Foreskin keratinocyte (primary cell): ENCODE measurements at places on chromosomes 1 and 21. TPM values are rescaled to one million over a fixed set of nuclear protein-coding genes. Genes with fewer than 3 reads are reported as not detected.

Gene HENMT1
- polyA plus RNA-seq, result 1.7 and 1.9 TPM in 2 replicates

- no peak for DNase-seq
Measured at GRCh38 chr1:100482167-100482566, 55.8 kb upstream of the GPR88 start.

DNA sequence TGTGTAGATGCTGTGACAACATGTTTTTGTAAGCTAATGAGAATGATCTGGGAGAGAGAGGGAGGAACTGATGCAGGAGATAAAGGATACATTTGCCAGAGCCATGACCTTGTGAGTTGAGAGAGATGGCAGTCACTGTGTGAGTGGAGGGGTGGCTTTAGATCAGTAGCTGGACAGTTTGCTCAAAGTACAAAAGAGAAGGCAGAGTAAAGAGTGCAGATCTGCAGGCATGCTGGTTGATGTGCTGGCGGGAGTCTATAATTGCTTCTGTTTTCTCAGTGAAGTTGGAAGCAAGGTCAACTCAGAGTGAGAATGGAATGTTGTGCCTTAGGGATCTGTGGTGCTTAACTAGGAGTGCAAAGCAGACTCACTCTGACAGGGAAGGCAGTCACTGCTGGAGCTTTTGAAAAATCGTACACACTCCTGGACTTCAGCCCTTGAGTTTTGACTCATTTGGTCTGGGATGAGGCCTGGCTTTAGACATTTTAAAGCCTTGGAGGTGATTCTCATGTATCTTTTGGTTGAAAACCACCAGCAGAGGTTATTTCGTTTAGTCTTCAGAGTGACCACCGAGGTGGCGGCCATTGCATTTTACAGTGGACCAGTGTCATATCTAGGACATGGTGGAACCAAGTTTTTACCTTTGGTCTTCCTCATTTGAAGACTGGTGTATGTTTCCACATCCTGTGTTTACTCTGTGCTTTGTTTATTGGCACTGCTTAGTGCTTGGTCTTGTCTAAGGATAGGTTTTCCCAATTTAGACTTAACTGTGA is 49.6 kb downstream of the MTR start:
- DNase-seq, result peak; percentile 3

DNA sequence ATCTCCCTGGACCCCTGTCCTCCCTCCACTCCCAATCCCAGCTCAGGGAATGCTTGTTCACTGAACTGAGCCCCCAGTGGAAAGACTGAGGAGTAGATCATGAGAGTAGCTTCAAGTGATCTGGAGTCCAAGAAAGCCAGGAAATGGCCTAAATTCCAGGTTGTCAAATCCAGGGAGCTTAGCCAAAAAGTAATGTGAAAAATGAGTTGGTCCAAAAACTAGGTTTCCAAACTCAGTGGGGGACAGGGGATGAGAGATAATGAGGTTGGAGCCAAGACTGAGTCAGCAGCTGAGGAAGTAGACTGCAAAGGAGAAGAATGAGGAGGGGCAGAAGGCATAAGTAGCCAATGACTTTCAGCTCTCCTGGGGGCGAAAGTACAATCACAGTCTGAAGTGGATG is 284.1 kb upstream of the BEND5 start:
- no peak for DNase-seq

GRCh38 chr1:173887627-173888026 is 19.4 kb downstream of the ZBTB37 start:
- DNase-seq, result no peak

DNA sequence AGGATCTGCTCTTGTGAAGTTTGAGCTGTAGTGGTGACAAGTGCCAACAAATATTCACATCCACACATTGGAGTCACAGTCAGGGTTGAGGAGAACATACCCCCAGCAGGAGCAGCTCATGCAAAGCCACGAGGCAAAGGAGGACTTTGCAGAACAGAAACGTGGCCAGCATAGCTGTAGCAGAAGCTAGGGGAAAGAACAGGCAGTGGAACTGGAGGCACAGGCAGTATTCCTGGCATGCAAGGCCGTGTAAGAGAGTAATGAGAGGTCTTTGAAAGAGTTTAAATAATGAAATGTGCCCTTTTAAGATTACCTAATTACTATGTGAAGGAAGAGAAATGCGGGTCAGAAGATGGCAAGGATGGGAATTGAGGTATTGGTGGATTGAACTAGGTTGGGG is 40.9 kb upstream of the IKBKE start:
- DNase-seq, result no peak
